Cerebellum (tissue), 4 donors: ENCODE measurements at places on chromosomes 6 and 20. TPM values are rescaled to one million over a fixed set of nuclear protein-coding genes. Genes with fewer than 3 reads are reported as not detected.
A peak's percentile ranks its signal among the peaks of the same experiment; 100 is the strongest.

GRCh38 chr20:1895674-1896483, 672 bp downstream of the SIRPA start:
- no peak for DNase-seq

- DNase-seq = no peak
Measured at GRCh38 chr6:53603386-53604116, 58.6 kb upstream of the GCLC start.

GRCh38 chr6:12264671-12265070, 25.5 kb upstream of the EDN1 start:
- no peak for DNase-seq

LY6G5C gene
- 3.4 TPM for total RNA-seq

- DNase-seq = peak; percentile 3
Measured at GRCh38 chr6:54717849-54718455, 128.6 kb upstream of the FAM83B start.

RBPJL gene
- total RNA-seq = not detected

SYCP2 gene
- 4.2 TPM for total RNA-seq

GRCh38 chr20:44683263-44684046, 31.7 kb upstream of the CCN5 start:
- DNase-seq = no peak

GRCh38 chr6:155325700-155326516, 11.6 kb upstream of the TFB1M start:
- DNase-seq = no peak

DNA sequence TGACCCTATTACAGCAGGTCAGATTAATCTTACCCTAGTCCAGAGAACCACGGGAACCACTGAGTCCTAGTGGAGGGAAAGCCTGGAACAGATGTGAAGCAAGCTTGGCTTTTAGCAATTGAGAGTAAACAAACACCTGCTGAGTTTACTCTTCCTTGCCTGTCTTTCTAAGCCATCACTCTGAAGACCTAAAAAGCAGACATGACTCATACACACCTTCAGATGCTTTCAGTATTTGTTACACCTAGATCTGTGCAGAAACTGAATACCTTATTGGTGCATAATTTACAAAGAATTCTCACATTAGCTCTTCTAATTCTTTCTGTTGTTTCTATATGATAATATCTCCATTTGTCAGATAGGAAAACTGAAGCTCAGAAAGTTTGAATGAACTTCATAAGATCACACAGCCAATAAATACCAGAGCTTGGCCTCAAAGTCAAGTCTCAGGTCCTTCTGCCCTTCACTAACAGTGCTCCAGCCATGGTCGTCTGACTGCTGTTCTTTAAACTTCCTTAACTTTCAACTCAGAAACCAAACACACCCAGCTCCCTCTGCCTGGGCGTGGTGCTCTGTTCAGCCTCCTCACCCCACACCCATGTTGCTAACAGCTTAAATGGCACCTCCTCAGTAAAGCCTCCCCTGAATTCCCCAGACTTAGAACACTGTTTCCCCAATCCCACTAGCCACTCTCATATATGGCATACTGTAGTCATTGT, 8.6 kb upstream of the GABBR1 start:
- DNase-seq = no peak

DNA sequence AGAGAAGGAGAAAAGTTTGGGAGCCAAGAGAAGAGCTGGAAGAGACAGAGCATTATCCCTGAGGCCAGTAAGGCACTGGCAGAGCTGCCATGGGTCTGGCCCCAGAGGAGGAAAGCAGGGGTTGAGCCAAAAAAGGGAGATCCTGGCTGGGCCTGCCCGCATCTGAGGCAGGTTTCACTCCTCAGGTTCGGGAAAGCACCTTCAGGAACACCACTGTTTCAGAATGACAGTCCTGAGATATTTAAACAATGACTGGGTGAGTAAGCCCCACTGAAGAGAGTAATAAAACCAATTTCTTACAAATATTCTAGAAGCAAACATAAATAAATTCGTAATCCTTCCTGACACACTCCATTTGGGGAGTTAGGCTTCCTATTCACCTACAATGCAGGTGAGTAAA, 152.2 kb downstream of the BACH2 start:
- no peak for DNase-seq

ZFP57 gene
- not detected for total RNA-seq

- no peak for DNase-seq
Measured at GRCh38 chr6:148151896-148152643, 190.6 kb upstream of the SASH1 start.

DNA sequence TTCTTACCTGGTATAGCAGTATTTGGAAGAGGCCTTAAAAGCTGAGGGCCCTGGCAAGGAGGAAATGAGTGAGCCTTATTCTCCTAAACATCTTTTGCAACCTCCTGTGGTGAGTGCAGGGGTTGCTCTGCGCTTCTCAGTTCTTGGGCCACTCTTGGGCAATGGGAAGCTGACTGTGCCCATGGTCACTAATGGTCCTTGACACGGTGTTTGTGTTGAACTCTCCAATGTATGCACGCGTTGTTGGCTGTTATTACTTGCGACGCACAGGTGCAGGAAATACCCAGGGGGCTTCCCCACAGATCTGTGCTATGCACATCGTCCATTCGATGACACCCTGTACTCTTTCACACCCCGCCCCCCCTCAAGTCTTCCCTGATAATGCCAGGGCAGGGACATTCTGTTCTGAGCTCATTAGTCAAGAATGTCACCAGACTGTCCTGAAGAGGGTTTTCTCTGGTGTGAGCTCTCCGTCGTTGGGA, 79.7 kb downstream of the EDN1 start:
- DNase-seq = no peak

DNA sequence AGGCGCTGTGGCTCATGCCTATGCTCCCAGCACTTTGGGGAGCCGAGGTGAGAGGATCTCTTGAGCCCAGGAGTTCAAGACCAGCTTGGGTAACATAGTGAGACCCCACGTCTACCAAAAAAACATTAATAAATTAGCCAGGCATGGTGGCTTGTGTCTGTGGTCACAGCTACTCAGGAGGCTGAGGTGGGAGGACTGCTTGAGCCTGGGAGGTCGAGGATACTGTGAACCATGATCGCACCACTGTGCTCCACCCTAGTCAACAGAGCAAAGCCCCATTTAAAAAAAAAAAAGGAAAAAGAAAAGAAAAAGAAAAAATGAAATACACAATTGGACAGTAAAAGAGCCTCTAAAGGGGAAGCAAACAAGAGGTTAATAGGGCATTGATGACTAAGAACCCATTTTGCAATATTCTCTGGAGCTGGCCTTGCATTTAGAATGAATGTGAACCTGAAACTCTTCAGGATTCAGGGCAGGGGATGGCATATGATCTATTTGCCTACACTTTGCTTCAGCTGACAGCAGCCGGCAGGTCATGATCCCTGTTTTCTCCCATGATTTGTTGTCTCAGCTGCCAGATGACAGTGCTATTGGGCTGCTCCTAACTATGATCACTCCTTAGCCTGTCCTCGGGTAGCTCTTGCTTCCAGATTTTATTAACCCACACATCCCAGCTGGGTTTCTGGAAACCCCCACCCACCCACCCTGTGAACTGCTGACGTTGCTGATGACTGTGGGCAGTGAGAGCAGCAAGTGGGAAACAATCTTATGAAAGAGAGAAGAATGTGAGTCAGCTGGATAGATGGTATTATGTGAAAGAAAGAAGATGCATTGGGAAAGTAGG, 83.8 kb upstream of the ELOVL5 start:
- no peak for DNase-seq

GRCh38 chr6:137834508-137834907, 32.6 kb upstream of the TNFAIP3 start:
- DNase-seq = no peak

DNA sequence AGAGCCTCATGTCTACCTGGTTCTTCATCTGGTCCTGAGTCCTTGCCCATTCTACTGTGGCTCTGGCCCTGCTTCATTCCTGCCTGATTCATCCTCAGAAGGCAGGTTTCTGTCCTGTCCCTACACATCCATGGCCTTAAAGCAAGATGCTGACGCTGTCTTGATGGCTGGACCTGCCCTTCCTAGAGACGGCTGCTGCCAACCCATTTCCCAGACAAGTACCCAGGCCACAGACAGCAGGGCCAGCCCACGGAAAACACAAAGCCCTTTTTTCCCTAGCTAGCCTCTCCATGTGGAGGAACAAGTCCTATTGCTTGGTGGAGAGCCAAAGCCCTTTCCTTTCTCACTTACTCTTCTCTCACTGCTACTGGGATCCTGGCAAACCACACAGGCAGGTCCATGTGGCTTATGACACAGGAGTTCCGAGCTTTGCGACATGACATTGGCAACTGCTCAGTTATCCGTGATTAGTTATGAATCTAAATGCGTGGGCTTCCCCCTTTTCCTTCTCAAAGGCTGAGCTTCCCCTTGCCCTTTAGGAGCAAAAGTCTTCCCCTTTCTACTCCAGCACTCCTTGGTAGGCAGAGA, 72.9 kb downstream of the SLC22A3 start:
- no peak for DNase-seq

GRCh38 chr6:9634776-9635175, 780.1 kb downstream of the TFAP2A start:
- no peak for DNase-seq

- peak; percentile 37 for DNase-seq
Measured at GRCh38 chr20:19757487-19758132, 448 bp upstream of the RIN2 start.

GRCh38 chr6:128600397-128600951, 80.1 kb upstream of the PTPRK start:
- no peak for DNase-seq

MAP7 gene
- 7.9 TPM for total RNA-seq

- peak; percentile 74 for DNase-seq
Measured at GRCh38 chr6:133923938-133924593, 29.0 kb upstream of the TBPL1 start.

DNA sequence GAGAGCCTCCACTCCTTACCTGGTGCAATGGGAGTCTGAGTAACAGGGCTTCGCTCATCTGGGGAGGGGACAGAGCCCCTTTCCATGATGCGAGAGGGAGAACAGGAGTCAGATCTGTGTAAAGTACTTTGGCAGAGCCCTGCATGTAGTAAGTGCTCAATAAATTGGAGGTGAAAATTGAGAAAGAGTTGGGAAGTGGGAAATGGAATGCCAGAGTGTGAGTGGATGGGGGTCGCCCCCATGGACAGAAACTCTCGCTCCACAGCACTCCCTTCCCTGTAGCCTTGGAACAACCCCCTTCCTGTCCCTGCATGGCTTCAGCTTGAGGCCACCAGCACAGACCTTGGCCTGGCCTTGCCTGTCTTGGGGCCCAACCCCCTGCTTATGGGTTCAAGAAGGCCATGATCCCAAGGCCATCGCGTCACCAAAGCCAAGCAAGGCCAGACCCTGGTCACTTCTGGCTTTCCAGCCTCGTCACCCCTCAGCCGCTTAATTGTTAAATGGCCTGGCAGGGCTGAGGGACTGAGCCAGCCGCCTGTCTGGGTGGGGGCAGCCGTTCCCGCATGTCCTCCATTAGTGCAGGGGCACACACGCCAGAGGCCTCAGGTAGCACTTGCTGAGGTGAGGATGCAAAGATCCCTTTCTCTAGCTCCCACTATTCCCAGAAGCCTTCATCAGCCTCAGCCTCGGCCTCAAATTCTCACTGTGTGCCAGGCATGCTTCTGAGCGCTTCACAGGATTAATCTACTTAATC, 93.7 kb upstream of the PTPN1 start:
- DNase-seq = no peak

DNA sequence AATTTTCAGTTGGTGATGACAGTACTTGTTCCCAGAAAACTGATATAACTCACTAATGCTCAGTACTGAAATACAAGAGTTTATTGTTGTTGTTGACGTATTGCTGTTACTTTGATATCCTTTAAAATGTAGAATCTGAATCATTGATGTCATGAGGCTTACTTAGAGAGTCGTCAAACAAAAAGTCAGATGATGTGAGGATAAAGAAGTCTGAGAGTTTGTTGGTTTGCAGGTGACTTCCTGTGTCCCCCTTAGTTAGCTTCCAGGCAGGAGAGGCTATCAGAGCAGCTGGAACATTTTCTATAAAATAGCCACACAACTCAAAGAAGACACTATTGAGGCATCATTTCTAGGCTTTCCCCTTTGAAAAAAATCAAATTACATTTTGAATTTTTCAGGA, 97.9 kb downstream of the ADGRG6 start:
- DNase-seq = no peak

HNF4A gene
- 0.09 TPM for total RNA-seq

GRCh38 chr6:7401075-7401474, 11.5 kb downstream of the RIOK1 start:
- DNase-seq = no peak
